ENCODE measurements at places on chromosomes 1 and 21.
A peak's percentile ranks its signal among the peaks of the same experiment; 100 is the strongest.

- DNase-seq, result no peak
Measured at GRCh38 chr21:44958471-44959191, 18.8 kb downstream of the SLX9 start.

DNA sequence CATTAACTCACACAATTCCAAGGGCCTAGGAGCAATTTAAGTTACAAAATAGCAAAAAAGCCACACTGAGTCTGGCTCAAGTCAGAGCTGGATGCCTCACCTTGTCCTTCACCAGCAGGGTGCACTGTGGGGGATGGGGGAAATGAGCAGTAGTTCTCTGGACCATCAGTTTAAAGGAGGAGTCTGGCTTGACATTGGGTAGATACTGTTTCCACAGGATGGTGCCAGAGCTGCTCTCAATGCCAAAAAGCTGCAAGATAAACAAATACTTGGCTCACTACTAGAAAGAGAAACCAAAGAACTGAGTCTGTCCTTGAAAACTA is 18.8 kb downstream of the EMC1 start:
- DNase-seq, result no peak

DNA sequence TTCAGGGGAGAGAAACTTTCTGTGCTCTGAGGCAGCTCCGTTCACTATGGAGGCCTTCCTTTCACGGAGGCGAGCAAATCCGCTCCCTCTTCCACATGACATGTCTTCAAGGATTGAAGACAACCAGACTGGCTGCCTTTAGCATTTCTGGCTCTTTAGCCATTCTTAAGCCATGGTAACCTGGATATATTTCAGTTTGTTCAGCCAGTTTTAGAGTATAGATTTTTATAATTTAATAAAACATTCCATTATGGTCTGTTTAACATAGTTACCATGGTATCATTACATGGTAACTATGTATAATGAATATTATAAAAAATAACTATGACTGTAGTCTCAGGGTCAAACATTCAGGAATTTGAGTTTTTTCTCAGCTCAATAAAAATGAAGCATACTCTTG is 54.2 kb upstream of the NFIA start:
- no peak for DNase-seq

GRCh38 chr1:19703280-19703679 is 38.6 kb downstream of the HTR6 start:
- no peak for DNase-seq

- no peak for DNase-seq
Measured at GRCh38 chr1:201496296-201496690, 10.6 kb downstream of the CSRP1 start.

DNA sequence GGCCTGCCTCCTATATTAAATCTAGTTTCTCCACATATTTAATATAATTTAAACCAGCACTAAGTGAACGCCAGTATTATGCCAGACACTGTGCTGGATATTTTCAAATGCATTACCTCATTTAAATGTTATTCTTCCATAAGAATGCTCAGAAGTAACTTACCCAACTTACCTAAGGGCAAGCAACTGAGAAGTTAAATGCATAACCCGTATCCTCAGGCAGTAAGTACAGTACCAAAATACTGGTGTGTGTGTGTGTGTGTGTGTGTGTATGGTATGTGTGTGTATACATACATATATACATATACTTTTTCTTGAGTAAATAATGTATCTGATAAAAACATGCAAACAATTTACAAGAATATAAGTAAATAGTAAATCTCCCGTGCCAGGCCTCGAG is 9.0 kb upstream of the TRIM45 start:
- no peak for DNase-seq

GRCh38 chr1:234659538-234659937 is 49.6 kb upstream of the IRF2BP2 start:
- no peak for DNase-seq

GRCh38 chr1:63880958-63881576 is 107.2 kb downstream of the ROR1 start:
- DNase-seq, result no peak

DNA sequence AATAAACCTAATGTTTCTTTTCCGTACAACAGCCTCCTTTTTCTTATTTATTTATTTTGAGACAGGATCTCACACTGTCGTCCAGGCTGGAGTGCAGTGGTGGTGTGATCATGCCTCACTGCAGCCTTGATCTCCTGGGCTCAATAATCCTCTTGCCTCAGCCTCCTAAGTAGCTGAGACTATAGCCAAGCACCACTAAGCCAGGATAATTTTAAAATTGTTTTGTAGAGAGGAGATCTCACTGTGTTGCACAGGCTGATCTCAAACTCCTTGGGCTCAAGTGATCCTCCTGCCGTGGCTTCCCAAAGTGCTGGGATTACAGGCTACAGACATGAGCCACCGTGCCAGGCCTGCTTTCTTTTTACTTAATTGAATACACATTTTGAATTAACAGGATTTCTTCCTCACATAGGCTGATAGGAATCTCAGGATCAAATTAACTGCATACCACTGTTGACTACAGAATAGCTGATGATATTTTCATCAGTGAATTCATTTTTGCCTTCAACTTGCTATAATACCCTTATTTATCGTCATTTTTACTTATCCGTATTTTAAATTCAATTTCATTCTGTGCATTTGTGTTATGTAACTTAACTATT is 2010.5 kb downstream of the NCAM2 start:
- DNase-seq, result no peak

GRCh38 chr1:192530254-192530653 is 45.3 kb upstream of the RGS1 start:
- DNase-seq, result no peak

- no peak for DNase-seq
Measured at GRCh38 chr1:6241107-6241886, 2.7 kb upstream of the HES3 start.

DNA sequence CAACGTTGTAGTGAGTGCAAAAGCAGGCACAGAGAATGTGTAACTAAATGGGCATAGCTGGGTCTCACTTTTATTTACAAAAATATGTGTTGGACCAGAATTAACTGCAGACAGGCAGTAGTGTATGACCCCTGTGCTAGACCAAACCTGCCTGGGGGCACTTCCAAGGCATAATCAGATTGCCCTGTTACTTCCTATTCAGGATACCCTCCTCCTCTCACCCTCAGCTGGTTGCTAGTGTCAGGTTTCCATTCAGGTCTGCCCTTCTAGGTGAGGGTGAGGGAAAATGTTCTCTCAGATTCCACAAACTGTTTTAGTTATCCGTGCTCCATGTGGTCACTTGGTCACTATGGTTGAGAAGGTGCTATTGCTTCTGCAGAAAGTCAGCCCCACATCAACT is 387.3 kb downstream of the LMX1A start:
- DNase-seq, result no peak

DNA sequence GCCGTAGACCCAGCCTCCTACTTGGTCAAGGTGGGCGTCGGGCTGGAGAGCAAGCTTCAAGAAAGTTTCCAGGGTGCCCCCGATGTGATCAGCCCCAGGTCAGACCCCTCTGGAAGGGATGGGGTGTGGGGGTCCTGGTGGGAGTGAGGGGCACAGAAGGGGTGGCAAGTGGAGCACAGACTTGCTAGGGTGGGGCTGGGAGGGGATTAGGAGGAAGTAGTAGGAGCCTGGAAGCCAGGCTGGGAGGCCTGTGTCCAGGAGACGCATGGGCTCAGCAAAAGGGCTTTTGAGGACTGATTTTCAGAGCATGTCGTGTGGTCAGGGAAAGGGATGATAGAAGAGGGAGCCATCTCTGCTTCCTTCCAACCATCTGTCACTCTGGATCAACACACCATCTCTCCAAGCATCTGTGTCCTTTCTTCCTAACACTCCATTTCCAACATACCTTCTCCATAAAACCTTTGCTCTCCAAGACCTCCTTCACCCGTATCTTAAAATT is 8.5 kb downstream of the TRIM46 start:
- DNase-seq, result no peak

DNA sequence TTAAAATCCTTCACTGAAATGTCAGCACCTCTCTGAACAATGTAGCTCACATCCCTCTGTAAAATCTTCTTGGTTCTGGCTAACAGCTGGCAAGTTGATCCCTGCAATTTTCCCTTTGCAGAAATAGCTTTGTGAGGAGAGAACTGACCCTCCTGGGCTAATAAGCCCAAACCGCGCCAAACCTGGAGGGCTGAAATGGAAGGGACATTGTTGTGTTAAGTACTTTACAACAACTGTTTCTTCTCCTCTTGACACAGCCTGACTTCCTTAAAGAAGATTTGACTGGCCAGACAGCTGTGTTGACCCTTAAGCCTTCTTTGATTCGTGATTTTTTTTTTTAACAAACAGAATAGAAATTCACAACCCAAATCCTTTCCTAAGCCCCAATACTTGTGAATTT is 5.7 kb downstream of the LMX1A start:
- DNase-seq, result no peak

DNA sequence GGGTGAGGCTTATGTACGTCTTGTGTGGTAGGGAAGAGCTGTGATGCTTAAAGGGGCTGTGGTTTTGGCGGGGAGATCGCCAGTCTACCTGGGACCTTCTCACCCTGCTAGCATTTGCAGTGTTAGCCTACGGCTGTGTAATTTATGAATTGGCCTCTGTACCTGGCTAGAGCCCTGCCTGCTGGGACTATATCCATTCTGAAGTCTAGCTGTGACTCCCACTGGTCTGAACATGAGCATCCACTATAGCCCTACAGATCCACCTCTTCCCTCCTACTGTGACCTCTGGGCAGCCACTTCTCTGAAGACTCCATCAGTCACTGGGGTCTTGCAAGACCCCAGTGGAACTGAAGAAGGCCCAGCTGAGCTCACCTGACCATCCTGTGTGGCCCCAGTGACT is 73.7 kb downstream of the MT1HL1 start:
- no peak for DNase-seq

GRCh38 chr1:2801046-2801445 is 447 bp downstream of the TTC34 start:
- no peak for DNase-seq

- DNase-seq, result peak; percentile 73
Measured at GRCh38 chr1:39491146-39491921, at the start of gene BMP8A. TSS of gene BMP8A (plus strand) at chr1:39491636. CDS start at chr1:39491992, 356 bp downstream.

- DNase-seq, result peak; percentile 90
Measured at GRCh38 chr1:24930260-24931145, at the start of gene RUNX3. TSS of gene RUNX3 (minus strand) at chr1:24930276. CDS start at chr1:24929868, 408 bp downstream.

- DNase-seq, result no peak
Measured at GRCh38 chr1:205003358-205004131, 39.5 kb upstream of the CNTN2 start.

DNA sequence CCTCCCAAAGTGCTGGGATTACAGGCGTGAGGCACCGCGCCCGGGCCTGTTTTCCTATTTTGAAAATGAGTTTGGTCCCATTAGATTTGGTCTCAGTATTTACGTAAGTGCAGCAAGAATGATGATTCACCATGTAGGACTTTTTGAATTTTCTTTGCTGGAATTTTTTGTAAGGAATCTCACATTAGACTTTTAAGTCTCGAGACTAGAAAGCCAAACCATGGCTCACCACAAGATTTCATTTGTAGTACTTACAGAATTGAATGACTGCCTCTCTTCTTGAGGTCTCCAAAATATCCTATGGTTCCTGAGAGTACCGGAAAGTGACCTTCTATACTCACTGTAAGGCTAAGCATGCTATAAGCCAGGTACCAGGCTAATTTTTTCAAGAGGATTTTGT is 325 bp downstream of the OR14A2 start:
- no peak for DNase-seq

DNA sequence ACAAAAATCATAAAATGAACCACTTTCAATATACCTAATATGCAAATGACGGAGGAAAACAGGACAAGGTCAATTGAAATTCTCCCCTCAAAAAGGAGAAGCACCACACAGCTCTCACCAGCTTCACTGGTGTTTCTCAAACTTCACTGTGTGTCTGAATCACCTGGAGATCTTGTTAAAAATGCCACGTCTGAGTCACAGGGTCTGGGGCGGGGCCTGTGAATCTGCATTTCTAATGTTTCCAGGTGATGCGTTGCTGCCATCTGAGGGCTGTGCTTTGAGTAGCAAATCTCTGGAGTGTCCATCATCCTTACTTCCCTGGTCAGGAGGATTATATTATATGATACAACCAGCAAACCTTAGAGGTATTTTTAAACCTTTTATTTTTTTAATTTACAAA is 9.0 kb downstream of the CLDN19 start:
- no peak for DNase-seq

DNA sequence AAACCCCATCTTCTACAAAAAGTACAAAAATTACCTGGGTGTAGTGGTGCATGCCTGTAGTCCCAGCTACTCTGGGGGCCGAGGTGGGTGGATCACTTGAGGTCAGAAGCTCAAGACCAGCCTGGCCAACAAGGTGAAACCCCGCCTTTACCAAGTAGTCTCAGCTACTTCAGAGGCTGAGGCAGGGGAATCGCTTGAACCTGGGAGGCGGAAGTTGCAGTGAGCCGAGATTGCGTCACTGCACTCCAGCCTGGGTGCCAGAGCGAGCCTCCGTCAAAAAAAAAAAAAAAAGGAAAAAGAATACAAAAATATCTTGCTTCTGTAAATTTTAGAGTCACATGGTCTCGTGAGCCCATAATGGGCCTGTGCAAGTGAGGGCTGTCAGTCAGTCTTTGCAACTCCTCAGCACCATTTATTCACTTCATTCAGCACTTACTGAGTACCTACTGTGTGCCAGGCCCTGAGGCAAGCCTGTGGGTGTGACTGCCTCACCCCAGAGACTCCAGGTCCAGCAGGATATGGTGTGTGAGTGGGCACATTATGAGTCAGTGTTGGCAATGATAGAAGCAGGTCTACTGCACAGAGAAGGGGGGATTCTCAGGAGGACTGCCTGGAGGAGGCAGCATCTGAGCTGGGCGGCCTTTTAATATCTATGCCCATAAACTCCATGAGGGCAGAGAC is 46.8 kb upstream of the TARDBP start:
- no peak for DNase-seq

DNA sequence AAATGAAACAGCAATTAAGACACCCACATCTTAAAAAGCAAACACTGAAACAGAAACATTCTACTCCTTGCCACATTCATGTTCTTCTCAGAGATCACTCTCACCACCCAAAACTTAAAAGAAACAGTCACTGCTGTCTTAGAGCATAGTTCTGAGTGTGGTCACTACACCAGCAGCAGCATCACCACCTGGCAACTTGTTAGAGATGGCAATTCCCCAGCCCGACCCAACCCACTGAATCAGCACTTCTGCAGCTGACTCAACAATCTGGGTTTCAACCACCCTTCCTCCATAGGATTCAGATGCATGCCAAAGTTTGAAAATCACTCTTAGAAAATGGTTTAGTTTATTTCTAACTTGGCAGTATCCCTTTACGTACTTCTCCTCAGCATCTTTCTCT is 126.1 kb downstream of the CDC42BPA start:
- DNase-seq, result no peak

GRCh38 chr1:114468710-114469468 is 42.1 kb downstream of the TRIM33 start:
- no peak for DNase-seq

All from T-helper 9 cell (primary cell).